Natural killer cell treated with Interleukin-12 subunit alpha and Interleukin-12 subunit beta and Interleukin-15 and Interleukin-18, amount 100 ng/mL, for 72 hours (primary cell): ENCODE measurements at places on chromosomes 13 and 19.

DNA sequence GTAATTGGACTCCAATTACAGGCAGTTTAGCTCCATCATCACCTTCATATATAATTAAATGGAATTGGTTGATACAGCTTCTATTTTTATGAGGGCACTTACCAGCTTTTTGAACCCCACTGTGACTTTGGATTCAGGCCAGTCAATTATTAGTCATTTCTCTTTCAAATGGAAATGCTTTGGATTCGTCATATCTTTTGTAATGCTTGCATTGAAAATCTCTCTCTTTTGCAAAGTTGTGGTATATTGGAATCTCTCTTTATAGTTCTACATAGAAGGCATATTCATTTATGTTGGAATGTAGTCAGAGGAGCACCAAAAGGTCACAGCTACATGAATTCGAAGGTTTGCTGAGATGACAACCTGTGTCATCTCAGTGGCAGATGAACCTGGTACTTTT lies 1074.3 kb upstream of the SLC10A2 start:
- no peak for DNase-seq

GRCh38 chr13:34070006-34070405 lies 252.1 kb downstream of the RFC3 start:
- DNase-seq = no peak

DNA sequence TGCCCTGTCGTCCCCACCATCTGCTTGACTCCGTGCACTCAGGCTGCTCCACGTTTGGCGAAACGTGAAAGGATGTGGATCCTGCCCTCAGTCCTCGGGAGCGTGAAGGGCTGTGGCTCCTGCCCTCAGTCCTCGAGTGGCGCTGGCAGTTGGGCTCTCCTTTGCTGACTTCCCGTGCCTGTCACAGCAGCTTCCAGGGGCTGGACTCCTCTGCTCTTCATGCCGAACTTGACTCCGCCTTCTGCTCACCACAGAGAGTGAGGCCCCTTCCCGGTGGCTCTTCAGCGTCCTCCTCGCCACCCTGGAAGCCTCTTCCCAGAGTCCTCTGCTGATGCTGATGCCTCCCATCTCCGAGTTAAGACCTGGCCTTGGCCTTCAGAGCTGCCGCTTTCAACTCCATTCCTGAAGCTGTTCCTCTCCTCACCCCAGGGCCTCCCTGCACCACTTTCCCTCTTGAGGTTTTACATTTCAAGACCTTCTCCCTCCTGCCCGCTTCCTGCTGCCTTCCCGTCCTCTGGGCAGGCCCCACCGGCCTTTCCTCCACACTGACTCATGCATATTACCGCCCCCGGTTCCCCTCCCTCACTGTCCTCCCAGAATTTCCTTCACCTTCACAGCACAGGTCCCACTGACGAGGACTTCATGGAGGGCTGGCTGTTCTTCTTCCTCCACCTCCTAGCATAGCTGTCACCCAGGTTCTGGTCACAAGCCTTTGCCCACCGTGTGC lies 111.7 kb downstream of the SHISA2 start:
- DNase-seq = no peak

DNA sequence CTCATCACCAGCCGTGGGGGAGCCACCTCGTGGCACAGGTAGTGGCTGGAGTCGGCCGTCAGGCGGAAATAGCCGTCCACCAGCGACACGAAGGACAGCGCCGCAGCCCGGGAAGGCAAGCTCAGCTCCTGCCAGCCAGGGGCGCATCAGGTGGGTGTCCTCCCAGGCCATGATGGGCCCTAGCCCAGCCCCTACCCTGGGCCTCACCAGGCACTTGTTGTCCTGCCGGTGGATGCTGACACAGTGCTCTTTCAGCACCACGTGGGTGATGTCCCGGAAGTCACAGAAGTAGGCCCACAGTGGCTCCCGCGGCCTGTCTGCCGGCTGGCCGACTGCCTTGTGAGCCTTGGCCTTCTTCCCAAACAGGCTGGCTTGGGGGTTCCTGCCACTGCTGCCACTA lies 15.7 kb downstream of the TYK2 start:
- peak; percentile 46 for DNase-seq

DNA sequence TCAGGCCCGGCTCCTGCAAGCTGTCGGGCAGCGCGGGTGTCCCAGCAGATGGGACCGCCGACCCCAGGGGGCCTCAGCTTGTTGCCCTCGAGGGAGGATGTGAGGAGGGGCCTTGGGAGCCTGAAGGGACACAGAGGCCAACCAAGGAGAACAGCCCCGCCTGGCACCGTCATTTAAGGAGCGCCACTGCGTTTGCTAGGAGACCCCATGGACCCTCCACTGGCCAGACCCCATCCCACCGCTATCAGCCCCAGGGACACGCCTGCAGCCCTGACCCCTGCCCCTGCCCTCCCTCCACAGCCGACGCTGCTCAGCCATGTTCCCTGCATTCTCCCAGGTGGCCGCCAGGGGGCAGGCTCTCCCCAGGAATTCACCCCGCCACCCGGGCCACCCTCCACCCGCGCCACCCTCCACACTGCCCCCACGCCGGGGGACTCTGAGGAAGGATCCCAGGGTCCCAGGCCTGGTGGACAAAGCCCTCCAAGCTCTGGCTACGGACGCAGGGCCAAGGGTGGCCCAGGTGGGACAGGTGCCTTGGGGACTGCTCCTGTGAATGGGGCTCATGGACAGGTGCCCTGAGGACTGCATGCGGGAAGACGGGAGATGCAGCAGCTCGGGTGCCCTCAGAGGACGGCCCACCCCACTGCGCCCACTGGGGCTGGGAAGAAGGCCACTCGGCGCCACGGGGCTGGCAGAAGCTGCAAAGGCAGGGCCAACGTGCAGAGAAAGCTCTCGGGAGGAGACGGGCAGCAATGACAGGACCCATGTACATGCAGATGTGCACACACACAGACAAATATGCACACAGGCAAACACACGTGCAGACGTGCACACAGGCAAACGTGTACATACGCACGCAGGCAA lies 34.4 kb downstream of the PIP5K1C start:
- DNase-seq = peak; percentile 73

DNA sequence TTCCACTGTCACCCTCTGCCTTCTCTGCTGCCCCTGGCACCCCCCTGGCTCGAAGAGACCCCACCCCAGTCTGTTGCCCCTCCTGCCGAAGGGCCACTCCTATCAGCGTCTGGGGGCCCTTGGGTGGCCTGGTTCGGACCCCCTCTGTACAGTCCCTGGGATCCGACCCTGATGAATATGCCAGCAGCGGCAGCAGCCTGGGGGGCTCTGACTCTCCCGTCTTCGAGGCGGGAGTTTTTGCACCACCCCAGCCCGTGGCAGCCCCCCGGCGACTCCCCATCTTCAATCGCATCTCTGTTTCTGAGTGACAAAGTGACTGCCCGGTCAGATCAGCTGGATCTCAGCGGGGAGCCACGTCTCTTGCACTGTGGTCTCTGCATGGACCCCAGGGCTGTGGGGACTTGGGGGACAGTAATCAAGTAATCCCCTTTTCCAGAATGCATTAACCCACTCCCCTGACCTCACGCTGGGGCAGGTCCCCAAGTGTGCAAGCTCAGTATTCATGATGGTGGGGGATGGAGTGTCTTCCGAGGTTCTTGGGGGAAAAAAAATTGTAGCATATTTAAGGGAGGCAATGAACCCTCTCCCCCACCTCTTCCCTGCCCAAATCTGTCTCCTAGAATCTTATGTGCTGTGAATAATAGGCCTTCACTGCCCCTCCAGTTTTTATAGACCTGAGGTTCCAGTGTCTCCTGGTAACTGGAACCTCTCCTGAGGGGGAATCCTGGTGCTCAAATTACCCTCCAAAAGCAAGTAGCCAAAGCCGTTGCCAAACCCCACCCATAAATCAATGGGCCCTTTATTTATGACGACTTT lies 2.0 kb downstream of the ZFP36 start:
- DNase-seq = no peak

- DNase-seq = no peak
Measured at GRCh38 chr13:25065974-25066770, 29.8 kb upstream of the PABPC3 start.

GRCh38 chr19:54096617-54097106 lies 3.9 kb downstream of the OSCAR start:
- DNase-seq = no peak

GRCh38 chr19:35296644-35297514 lies 4.9 kb downstream of the MAG start:
- no peak for DNase-seq

- no peak for DNase-seq
Measured at GRCh38 chr13:87444135-87444534, 227.0 kb upstream of the SLITRK5 start.

DNA sequence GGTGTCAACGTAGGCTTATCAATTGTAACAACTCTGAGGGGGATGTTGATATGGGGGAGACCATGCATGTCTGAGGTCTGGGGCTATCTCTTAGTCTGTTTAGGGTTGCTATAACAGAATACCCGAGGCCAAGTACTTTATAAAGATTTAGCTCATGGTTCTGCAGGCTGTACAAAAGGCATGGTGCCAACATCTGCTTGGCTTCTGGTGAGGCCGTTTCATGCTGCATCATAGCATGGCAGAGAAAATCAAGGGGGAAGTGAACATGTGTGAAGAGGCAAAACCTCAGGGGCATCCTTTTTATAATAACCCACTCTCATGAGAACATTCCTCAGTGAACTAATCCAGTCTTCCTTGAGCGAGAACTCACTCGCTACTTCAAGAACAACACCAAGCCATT lies 353.8 kb downstream of the ENOX1 start:
- no peak for DNase-seq

DNA sequence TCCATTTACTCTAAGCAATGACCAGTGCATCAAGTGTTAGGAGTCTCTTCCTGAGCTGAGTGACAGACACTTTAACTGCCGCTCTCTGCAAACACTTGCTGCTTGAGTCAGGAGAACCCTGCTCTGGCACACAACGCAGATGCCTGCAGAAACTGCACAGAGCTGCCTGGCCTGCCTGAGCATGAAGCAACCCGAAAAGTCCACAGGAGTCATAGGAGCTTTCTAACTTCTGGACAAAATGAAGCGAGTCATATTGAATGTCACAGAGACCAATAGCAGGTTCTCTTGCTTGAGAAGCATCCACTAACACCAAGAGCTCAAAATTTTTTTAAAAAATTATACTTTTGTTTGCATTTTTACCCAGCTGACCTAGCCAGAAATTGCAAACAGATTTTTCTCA lies 232.4 kb downstream of the LHFPL6 start:
- DNase-seq = no peak
